Activated T-cell treated with anti-CD3 and anti-CD28 coated beads for 4 hours (primary cell): ENCODE measurements at places on chromosomes 5 and 9.

GRCh38 chr5:100446879-100447430 is 88.2 kb upstream of the FAM174A start:
- no peak for DNase-seq

- DNase-seq, result no peak
These were observed 275.4 kb upstream of the IRX4 start for GRCh38 chr5:2158109-2158508.

DNA sequence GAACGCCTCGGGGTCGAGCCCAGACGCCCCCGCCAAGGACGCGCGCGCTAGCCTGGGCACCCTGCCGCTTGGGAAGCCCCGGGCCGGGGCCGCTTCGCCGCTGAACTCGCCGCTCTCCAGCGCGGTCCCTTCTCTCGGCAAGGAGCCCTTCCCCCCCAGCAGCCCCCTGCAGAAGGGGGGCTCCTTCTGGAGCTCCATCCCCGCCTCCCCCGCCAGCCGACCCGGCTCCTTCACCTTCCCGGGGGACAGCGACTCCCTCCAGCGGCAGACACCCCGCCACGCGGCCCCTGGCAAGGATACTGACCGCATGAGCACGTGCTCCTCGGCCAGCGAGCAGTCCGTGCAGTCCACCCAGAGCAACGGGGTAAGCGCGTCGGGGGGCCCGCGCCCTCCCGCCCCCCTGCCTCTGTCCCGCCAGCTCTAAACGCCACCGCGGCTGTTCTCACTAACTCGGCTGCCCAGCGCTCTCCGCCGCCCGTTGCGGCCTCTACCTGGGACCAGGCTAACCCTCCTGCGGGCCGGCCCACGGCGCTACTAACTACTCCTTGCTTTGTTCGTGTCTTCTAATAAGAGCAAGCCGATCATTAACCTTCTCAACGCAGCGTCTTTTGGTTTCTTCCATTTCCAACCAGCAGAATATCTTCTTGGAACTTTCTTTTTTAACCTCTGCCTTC is 93.6 kb upstream of the OTULINL start:
- DNase-seq, result no peak

DNA sequence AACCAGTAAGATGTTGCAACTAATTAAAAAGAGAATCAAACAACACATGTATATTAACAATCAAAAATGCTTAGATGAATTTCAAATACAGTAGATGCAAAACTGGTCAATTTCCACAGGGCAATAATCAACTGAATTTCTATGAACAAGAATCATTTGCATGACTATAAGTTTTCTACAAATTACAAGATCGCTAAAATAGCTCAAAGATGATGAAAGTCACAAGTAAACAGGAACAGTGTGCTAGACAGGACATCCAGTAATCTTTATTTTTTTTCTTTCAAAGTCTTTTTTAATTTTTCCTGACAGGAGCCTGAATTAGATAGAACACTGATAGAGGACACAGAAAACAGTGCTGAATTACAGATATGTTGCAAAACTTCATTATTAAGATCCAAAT is 608.2 kb upstream of the DAB2 start:
- DNase-seq, result no peak
